Iris pigment epithelial cell (primary cell): ENCODE measurements at places on chromosomes 7 and 10.

- DNase-seq, result no peak
Measured at GRCh38 chr7:77985232-77985973, 186.8 kb downstream of the PHTF2 start.

GRCh38 chr10:59864141-59864962, 42.0 kb downstream of the CCDC6 start:
- no peak for DNase-seq

DNA sequence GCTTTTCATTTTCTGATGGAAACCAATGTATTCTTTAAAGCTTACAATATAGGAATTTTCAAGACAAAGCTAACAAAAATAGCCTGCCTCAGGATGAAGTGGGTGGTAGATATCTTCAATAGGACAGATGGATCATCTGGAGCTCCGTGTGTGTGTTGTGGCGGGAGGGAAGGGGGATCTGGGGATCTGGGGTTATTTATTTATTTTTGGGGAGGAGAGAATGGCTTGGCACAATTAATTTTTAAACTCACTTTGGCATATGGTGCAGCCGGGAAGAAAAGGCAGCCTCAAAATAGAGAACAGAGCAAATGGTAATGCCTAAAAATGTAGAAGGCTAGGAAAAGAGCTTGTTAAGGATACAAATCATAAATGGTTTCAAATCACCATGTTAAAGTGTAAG, 11.6 kb upstream of the ABLIM1 start:
- no peak for DNase-seq

- DNase-seq, result peak; percentile 38
Measured at GRCh38 chr10:71244431-71245419, 32.4 kb downstream of the UNC5B start.

DNA sequence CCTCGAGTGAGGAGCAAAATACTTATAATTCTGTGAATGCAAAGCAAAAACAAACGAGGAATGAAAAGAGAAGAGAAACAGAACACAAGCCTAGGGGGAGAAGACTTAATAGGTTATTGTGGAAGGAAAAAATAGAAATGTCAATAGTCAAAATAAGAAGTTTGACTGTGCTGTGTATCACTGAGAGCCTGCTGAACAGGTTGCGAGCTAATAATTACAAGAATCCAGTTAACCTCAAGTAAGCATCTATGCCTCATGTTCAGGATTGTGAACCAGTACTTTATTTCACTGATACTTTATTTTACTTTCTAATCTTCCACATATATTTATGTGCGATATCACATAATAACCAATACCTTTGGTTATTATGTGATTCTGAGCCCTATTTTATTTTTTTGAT, 316.7 kb downstream of the OTUD1 start:
- DNase-seq, result no peak

- DNase-seq, result no peak
Measured at GRCh38 chr10:52652431-52653262, 119.9 kb downstream of the MBL2 start.

- no peak for DNase-seq
Measured at GRCh38 chr7:22013711-22014110, 68.0 kb upstream of the CDCA7L start.

DNA sequence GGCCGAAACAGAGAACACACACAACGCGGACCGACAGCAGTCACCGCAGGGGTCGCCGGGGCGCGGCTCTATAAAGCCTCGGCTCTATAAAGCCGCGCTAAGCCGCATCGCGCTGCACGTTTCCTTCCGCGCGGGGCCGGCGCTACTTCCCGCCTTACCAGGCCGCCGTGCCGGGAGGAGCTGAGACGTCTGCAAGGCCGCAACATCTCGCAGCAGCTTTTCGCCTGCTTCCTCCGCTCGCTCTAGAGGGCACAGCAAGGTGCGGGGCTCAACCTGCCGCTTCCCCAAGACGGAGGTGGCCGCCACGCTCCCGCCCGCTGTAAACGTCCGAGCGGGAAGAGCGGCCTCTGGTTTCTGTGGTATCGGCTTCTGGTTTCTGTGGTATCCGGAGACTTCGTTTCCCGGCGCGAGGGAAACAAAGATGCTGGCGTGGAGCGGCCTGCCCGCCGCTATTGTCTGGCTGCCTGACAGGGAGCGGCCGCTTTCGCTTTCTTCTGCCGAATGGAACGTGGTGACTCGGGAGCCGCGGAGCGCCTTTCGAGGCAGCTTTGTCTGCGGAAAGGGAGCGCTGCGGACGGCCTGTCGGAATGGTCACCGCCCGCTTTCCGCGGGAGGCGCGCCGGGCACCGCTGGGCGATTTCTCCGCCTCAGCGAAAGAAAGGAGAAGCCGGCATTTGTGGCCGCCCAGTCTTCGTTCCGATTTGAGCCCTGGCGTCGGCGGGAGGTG, 91.8 kb downstream of the SPAG6 start:
- peak; percentile 95 for DNase-seq

DNA sequence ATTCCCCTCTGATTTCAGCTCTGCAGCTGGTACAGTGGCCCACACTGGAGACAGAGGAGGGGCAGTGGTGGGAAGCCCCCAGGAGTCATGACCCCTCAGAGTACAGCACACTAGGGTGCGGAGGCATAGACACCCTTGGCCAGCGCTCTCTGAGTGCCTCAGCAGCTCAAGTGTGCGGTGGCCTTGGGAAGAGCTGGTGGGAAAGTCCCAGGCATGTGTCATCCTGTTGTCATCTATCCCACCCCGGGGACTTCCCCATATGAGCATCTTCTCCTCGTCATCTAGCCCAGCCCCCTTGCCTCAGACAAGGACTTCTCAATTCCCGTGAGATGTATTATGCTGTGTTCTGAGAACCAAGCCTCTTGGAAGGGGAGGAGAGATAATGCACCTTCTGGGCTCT, 15.6 kb upstream of the PPIF start:
- DNase-seq, result peak; percentile 94

GRCh38 chr10:79070081-79070605, 1.4 kb downstream of the ZMIZ1 start:
- DNase-seq, result peak; percentile 50

- no peak for DNase-seq
Measured at GRCh38 chr7:132141109-132141508, 435.2 kb downstream of the PLXNA4 start.

DNA sequence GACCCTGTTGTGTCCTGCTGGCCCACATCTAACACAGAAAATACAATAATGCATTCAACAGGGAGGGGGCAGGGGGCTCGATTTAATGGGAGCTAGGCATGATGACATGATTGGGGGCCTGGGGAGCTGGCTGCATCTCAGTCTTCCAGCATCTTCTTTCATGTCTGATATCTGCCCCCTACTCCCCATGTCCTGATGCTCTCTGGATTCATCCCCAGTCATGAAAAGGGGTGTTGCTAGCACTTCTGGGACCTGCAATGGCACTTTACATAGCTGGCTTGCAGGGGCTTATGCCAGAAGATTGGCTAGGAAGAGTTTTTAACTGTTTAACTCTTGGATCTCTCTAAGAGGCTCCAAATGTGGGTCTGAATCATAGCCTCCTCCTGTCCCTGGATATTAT, 94.9 kb downstream of the AOAH start:
- DNase-seq, result no peak

DNA sequence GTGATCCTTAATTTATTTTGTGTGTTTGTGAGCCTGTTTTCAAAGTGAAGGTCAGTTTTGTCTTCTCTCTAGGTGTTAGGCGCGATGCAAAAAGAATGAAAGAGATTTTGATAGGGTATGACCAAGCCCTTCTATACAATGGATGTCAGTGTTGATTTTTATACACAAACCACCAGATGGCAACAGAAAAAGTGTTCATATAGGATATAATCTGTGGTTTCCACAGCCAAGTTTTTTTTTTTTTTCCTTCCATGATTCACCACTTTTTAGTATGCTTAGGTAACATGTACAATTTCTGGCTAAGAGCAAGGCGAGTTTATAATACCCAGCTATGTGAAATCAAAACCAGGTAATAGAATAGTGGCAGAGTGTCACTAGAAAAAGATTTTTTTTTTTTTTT, 8.1 kb downstream of the SDK1 start:
- peak; percentile 17 for DNase-seq

DNA sequence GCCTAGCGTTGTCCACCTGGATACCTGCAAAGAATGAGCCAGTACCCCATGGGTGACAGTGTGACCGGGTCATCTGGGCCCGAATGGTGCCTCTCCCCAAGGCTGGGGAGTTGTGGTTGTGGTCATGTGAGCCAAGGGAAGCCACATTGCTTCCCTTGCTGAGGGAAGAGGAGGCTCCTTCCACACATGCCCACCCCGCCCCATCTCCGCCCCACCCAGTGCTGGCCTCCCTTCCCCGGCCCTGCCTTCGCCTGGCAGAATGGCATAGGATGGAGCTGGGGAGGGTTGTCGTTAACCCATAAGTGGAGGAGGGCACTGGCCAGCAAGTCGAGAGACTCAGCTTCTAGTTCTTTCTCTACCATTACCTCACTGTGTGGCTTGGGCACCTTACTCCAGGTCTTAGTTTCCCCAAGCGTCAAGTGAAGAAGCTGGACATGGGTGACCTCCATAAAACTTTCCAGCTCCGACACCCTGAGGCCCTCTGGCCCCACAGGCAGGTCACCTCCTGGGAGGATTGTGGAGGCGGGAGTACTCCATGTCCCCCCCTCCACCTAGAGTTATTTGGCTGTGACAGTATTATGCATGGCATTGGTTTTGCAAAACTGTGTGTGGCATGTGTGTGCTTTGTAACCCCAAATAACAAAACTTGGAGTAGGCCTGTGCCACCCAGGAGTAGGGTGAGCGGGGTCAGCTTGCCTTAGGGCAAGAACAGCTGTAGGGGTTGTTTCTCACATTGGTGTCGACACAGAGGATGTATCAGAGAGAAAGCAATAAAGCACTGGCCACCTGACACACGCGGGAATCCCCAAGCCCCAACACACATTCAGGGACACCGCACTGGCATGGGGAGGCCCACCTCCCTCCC, 90.5 kb upstream of the MACROH2A2 start:
- no peak for DNase-seq

DNA sequence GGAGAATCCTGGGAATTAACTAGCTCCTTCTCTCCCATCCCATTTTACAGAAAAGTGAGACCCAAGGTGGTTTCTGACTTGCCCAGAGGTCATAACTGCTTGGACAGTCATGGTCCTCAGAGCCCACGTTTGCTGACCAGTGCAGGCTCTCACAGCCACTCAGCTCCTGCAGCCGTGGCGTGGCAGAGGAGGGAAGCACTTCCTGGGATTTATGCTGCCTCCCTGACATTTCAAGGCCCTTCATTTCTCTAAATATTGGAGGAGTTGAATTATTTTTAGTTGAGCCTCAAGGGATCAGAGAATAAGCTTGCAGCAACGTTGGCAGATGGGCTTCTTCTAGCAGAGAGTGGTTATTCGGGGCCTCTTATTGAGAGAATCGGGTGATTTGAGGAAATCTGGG, 77.1 kb downstream of the LHPP start:
- DNase-seq, result no peak

GRCh38 chr7:68015122-68015977, 1018.7 kb downstream of the TYW1 start:
- no peak for DNase-seq

- DNase-seq, result peak; percentile 96
Measured at GRCh38 chr7:36207451-36208291, 54.6 kb downstream of the EEPD1 start.

DNA sequence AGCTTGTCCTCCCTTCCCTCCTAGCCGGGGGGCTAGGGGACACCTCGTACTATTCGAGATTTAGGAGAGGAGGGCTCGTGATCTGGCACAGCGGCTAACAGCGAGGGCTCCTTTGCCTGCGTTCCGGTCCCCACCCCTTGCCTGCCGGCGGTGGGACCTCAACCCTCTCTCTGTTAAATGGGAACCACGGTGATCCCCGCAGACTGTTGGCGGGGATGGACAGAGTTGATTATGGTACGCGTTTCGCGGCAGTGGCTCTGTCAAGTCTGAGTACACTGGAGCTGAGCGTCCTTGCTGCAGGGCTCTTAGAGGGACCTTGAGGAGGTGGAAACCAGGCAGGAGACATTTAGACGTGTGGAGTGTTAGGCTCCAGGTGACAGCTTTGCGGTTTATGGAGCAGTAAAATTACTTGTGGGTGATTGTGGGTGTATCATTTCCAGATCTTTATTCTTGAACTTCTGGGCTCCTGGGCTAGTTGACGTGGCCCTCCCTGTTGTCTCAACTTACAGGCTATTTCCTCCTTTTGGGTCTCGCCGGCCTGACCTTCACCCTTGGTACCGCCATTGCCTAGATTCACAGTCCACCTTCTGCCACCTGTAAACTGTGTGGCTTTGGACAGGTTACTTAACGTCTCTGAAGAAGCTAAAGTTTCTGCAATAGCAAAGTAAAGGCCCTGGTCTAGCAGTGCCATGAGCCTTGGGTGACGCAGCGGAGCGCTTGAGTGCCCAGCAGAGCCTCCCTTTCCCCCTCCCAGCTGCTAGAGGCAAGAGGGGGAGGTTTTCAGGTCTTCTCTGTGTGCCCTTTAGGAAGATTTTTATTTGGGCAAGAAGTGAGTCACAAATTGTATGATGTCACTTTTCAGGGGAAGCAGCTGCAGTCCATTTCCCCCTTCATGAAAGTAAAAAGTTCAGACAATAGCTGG, 739 bp downstream of the CASP7 start:
- DNase-seq, result peak; percentile 58

- DNase-seq, result peak; percentile 49
Measured at GRCh38 chr7:42055171-42055570, 181.8 kb downstream of the GLI3 start.

GRCh38 chr7:95304990-95305389, 19.3 kb downstream of the PON1 start:
- DNase-seq, result no peak

GRCh38 chr10:69769395-69769992, 32.2 kb upstream of the COL13A1 start:
- peak; percentile 81 for DNase-seq

DNA sequence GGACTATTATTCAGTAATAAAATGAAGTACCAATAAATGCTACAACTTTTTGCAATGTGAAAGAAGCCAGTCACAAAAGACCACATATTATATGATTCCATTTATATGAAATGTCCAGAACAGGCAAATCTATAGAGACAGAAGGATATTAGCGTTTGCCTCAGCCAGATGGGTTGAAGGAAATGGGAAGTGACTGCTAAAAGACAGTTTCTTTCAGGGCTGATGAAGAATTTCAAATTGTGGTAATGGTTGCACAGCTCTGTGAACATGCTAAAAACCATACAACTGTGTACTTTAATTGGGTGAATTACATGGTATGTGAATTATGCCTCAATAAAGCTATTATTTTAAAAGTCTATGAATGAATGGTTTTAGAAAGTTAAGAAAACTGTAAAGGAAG, 23.9 kb upstream of the REEP3 start:
- DNase-seq, result no peak

DNA sequence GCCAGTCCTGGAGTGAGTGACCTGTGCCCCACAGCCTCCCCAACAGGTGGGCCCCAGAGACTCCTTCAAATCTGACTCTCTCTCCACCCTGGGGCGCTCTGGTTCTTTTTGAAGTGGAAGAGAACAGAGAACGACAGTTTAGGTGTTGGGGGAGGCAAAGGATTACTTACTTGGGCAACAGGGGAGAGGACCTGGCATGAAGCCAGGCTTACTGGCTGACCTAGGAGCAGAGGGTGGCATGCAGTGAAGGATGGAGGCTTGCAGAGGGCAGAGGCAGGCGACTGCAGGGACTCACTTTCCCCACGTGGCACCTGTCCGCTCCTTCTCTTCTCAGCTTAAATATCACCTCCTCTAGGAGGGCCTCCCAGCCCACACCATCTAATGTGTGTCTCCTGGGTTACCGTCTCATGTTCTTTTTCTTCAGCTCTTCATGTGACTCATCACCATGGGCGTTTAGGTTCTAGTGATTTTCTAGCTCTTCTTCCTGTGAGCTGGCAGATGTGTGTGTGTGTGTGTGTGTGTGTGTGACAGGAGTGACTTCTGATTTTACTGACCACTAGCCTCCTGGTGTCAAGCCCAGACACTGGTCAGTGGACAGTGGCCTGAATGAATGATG, 15.5 kb downstream of the LZTS2 start:
- peak; percentile 93 for DNase-seq

- no peak for DNase-seq
Measured at GRCh38 chr10:120979435-120980278, 128.5 kb downstream of the WDR11 start.
